A549 treated with CORT108297 at 1 μM for 4 hours (cell line): ENCODE measurements at places on chromosomes 12 and 14. TPM values are rescaled to one million over a fixed set of nuclear protein-coding genes. Genes with fewer than 3 reads are reported as not detected.

PPM1A gene
- 33.9 to 44.6 TPM (median 36.9 TPM) in 5 replicates for total RNA-seq

TOX4 gene
- total RNA-seq = 57.4 to 71.5 TPM (median 66.0 TPM) in 5 replicates

AQP5 gene
- total RNA-seq = not detected in 5 replicates

TRHDE gene
- 0.05 to 0.23 TPM (median 0.10 TPM) in 5 replicates for total RNA-seq

FUT8 gene
- total RNA-seq = 12.2 to 16.3 TPM (median 12.7 TPM) in 5 replicates

MIP gene
- total RNA-seq = 0.12 TPM in 1 of 5 replicates, not detected in the others

TEX52 gene
- total RNA-seq = not detected in 5 replicates

ANG gene
- 8.0 to 13.7 TPM (median 9.4 TPM) in 5 replicates for total RNA-seq

ADCY6 gene
- total RNA-seq = 11.9 to 16.6 TPM (median 16.2 TPM) in 5 replicates

ASCL1 gene
- total RNA-seq = not detected in 5 replicates

SRP54 gene
- 52.4 to 74.7 TPM (median 56.8 TPM) in 5 replicates for total RNA-seq

CCDC197 gene
- total RNA-seq = not detected in 5 replicates

PMCH gene
- total RNA-seq = not detected in 5 replicates

ACVR1B gene
- total RNA-seq = 13.2 to 17.8 TPM (median 16.7 TPM) in 5 replicates

GYS2 gene
- 0.07 TPM in 1 of 5 replicates, not detected in the others for total RNA-seq

KCNH3 gene
- total RNA-seq = 1.8 to 2.9 TPM (median 2.8 TPM) in 5 replicates

DNM1L gene
- total RNA-seq = 43.9 to 57.1 TPM (median 53.9 TPM) in 5 replicates

IFNG-AS1 gene
- not detected in 5 replicates for total RNA-seq

NRL gene
- 0.60 to 1.1 TPM (median 0.97 TPM) in 5 replicates for total RNA-seq

SPRYD4 gene
- 1.8 to 2.1 TPM (median 2.0 TPM) in 5 replicates for total RNA-seq

TPPP2 gene
- total RNA-seq = not detected in 5 replicates

MYO1H gene
- total RNA-seq = not detected in 5 replicates

ESPL1 gene
- total RNA-seq = 15.3 to 23.5 TPM (median 19.9 TPM) in 5 replicates

BDKRB2 gene
- total RNA-seq = 1.9 to 3.3 TPM (median 2.9 TPM) in 5 replicates

TGFB3 gene
- total RNA-seq = 0.80 to 1.1 TPM (median 0.93 TPM) in 5 replicates

AKT1 gene
- total RNA-seq = 84.8 to 115 TPM (median 110 TPM) in 5 replicates
